ENCODE measurements at places on chromosomes 16 and 17.

DNA sequence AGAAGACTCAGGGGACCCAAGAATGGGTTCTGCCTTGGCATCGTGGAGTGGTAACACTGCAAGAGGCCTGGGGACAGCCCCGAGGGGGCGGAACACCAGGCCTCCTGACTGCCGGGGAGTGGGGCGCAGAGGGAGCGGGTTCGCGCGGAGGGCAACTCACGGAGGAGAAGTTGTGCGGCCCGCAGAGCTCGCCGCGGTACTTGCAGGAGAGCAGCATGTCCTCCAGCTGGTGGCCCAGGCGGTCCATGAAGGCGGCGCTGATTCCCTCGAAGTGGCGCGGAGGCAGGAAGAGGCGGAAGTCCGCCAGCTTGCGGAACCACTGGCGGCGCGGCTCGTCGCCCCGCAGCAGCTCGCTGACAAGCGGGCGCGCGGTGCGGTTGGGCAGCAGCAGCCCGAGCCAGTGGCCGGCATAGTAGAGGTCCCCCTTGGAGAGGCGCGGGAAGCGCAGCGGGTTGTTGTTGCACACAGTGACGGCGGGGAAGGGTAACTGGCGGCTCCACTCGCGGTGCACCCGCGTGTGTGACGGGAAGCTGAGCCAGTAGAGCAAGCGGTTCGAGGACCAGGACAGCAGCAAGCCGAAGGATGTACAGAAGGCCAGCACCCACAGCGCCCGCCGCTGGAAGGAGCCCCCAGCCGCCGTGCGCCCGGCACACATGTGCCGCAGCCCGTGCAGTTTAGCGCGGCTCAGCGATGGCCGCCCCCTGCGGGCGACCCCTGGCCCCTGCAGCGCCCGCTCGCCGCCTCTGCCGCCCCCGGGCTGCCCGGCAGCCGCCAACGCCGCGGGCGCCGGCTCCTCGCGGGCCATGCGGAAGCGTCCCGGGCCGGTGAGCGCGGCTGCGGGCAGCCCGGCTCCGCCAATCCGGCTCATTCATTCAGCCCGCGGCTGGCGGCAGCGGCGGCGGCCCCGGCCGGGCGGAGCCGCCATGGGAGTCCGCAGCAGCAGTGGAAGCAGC, 1.6 kb downstream of the ASIC2 start:
- peak; percentile 15 for DNase-seq

DNA sequence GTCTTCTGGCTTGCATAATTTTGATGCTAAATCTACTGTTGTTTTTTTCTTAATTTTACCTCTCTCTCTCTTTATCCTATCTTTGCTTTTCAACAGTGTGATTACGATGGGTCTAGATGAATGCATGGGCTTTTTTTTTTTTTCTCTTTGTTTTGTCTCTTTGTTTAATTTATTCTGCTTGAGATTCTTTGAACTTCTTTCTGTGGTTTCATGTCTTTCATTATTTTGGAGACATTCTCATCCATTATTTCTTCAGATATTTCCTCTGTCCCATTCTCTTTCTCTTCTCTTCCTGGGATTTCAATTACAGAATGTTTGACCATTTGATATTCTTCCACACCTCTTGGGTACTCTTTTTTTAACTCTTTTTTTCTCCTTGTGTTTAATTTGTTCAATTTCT, 52.3 kb downstream of the CCDC182 start:
- no peak for DNase-seq

- DNase-seq, result peak; percentile 80
Observed at GRCh38 chr16:3690470-3690928, 26.8 kb downstream of the TRAP1 start.

DNA sequence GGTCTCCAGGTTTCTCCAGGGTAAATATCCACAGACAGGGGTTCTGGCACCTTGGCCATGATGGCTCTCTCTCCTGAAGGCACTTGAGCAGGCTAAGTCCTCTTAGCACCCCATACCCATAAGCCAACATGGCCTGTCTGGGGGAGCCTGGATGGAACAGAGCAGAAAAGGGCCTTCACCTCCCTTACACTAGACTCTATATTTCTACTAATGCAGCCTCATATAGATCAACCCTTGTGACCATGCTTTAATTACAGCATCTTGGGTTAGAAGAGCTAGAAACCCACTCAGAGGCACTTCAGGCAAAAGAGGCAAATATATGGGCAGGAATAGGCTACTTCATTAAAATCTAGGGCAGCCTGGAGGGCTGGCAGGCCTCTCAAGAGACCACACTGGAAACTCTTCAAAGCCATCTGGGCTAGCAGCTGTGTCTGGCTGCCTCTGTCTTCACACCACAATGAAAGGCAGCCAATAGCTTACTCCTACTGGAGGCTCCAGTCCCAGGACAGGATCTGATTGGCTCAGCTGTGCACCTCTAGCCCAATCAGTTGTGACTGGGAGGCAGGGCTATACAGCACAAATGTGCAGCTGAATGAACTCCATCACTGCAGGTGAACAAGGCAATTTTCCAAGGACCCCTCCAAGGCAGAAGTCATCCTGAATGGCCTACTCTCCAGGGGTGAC, 4.7 kb upstream of the CDT1 start:
- peak; percentile 39 for DNase-seq

DNA sequence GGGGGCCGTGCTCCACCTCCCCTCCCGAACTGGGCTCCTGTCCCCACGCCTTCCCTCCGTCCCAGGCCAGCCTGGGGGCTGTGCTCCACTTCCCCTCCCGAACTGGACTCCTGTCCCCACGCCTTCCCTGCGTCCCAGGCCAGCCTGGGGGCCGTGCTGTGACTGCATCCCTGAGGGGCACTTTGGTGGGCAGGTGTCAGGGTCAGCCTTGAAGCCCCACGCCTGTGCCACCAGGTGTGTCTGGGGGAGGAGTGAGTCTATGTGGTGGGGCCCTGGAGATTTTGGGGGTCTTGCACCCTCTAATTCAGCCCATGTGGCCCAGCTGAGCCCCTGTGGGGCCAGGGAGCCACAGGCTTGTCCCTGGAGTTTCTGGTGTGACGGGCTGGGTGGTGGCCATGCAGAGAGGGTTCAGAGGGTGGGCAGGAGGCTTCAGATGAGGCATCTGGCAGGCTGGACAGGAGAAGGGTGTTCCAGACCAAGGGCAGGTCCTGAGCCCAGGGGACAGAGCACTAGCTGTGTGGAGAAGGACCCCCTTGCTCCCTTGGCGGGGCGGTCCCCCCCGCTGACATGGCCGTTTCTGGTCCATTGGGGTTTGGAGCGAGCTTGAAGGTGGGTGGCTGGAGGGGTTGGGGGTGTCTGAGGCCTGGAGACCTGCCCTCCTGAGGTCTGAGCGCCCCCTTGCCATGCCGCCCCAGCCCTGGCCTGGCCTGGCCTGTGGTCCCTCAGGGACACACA, 8.2 kb downstream of the NHERF2 start:
- DNase-seq, result no peak

GRCh38 chr16:66263168-66263972, 103.1 kb upstream of the CDH5 start:
- no peak for DNase-seq

GRCh38 chr17:45218895-45219661, 2.6 kb upstream of the FMNL1 start:
- DNase-seq, result peak; percentile 80

- peak; percentile 61 for DNase-seq
Observed at GRCh38 chr16:30335598-30336474, 19.3 kb downstream of the CD2BP2 start.

DNA sequence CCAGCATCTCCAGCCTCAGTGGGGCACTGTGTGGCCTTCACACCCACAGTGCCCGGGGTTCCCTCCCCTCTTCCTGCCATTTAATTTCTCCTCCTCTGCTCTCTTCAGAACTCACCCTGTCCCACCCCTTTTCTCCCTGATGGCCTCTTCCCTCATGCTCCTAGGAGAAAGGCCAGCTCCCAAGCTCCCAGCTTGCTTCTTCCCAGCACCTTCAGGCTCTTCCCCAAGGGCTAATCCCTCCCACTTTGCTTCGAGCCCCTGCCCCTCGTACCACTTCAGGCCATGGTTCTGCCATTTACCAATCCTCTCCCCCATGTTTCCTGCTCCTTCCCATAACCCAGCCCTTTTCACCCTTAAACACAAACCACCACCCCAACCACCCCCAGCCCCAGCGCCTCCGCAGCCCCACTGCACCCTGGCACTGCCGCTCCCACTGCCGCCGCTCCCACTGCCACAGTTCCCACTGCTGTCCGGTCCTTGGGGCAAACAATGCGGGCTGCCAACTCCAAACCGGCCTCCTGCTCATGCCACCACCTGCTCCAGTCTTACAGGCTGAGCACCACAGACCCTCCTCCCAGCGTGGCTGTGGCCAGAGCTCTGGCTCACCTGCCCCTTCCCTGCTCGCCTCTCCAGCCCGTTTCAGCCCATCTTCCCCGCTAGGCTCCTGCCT, 28.6 kb downstream of the ADAM11 start:
- peak; percentile 55 for DNase-seq

DNA sequence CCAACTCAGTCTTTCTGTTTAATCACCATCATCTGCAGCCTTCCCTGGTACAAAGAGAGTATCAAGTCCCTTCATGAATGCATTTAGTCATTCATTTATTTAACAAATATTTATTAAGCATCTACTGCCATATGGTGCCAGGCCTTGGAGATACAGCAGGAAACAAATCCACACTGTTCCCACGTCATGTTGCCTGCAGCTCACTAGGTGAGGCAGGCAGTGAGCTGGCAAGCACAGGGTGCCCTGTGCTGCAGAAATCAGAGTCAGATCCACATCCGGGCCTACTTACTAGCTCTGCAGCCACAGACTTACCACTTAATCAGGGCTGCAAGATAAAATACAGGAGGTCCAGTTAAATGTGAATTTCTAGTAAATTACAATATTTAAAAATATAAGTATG, 38.5 kb upstream of the CES5A start:
- peak; percentile 48 for DNase-seq

- peak; percentile 80 for DNase-seq
Observed at GRCh38 chr17:57889892-57890856, 40.3 kb upstream of the MRPS23 start.
